ENCODE measurements at places on chromosomes 3 and 15.

GRCh38 chr3:149095487-149095886, 9.2 kb upstream of the HLTF start:
- no peak for DNase-seq

DNA sequence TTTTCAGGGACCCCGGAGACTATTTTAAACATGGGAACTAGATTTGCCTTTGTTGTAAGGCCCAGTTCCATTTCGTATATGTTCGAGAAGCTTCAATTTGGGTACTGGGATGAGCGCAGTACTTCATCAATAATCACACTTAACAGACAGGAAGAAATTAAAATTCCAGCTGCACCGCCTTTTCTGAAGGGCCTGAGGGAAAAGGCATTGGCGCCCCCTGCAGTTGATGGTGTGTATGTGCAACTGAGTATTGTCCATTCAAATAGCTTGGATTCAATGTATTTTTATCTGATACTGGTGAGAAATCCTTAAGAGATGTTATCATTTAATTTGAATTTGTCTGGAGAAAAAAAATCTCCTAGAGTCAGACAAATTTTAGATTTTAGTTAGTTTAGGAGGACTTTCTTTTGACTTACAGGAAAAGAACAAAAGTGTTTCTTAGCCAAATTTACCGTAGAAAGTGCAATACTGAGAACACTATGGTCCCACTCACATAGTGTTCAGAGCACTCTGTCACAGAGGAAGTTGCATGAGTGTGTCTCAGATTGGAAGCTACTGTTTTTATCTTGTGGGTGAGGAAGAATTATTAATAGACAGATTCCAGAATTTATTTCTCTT, 5.4 kb upstream of the ALDH1A2 start:
- peak; percentile 19 for DNase-seq

- no peak for DNase-seq
Observed at GRCh38 chr3:116601206-116601605, 108.4 kb upstream of the TUSC7 start.

DNA sequence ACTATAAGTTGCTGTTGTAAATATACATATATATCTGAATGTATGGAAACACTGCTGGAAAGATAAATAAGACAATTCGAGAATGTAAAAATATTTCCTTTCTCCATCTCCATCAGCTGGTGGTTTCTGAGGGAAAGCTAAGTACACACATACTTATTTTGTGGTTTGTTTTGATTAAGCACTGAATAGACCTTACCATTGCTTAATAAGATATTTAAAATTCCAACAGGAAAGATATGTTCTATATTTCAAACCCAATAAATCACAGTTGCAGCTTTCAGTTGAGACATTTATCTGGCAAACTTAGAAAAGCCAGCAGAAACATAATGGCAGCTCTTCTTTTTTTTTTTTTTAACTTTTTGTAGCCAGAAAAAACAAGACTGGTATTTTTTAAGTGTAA, 160.4 kb downstream of the VGLL3 start:
- DNase-seq: no peak

GRCh38 chr3:75303741-75304140, 360.4 kb upstream of the FRG2C start:
- DNase-seq: no peak

All from GM04504 (cell line).